ENCODE measurements at places on chromosomes 12 and 14.

GRCh38 chr12:84638811-84639368, 273.7 kb downstream of the SLC6A15 start:
- DNase-seq: no peak

GRCh38 chr12:53927220-53928029, 11.2 kb upstream of the HOXC13 start:
- no peak for DNase-seq

- no peak for DNase-seq
Measured at GRCh38 chr12:107488666-107489065, 196.9 kb upstream of the PWP1 start.

- no peak for DNase-seq
Measured at GRCh38 chr12:3795492-3796133, 42.7 kb upstream of the CRACR2A start.

DNA sequence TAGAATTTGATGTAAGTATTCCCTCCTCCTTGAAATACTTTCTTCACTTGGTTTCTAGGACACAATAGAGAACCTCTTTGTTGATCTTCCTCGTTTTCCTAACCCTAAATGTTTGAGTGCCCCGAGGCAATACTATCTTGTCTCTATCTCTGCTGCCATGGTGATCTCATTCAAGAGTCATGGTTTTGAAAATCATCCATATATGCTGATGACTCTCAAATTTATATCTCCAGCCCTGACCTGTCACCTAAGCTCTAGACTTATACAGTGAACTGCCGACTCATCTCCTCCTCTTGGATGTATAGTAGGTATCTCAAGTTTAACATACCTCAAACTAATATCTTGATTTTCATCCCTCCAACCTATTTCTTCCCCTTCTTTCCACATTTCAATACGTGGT, 71.4 kb downstream of the RIC8B start:
- DNase-seq: no peak

All from H54 (cell line).